Cortex of kidney (tissue), 1 donor: ENCODE measurements at places on chromosomes 7 and 10.

DNA sequence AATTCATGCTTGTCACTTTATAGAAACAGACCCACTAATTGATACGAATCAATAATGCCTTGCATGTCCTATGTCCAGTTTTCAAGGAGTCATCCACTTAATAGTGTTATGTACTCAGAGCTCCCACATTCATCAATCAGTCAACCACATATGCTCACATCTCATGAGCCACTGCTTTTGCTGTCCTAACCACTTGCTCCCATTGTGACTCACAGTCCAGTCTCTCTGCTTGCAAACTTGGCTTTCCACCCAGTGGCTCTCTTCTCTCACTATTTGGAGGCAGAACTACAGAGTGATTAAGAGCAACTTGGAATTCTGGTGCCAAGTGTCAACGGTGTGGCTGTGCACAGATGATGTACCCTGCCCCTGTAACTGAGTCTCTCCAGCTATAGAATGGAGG, 166.0 kb downstream of the SNX13 start:
- no peak for DNase-seq

- DNase-seq: no peak
Observed at GRCh38 chr7:131905471-131905973, 349.1 kb upstream of the PODXL start.

GRCh38 chr10:2464483-2464882, 602.9 kb upstream of the PFKP start:
- no peak for DNase-seq

DNA sequence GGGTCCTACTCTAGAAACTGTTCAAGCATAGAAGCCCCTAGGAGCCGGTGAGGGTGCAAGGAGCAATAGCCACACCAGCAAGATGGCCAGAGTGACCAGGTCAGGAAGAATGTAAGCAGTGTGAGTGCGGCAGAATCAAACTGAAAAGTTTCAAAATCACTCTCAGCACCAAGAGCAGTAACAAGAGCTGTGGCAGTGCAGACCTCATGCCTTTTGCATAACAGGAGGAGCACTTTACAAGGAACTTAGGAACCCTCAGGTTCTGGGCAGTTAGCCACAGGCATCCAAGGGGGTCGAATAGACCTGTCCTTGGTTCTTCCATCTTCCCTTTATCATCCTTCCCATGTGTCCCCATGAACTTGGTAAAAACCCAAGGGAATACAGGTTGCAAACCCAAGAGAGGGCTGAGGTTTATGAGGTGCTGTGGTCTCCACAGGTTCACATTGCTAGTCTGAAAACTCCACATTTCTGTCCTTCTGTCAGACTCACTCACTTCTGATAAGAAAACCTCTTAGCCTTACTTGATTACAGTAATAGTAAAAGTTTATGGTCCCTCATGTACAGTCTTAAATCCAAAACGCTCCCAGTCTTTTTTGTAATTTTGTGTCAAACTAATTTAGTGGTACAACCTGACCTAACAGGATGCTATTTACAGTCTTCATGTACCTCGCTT, 78.4 kb downstream of the PON1 start:
- DNase-seq: no peak

DNA sequence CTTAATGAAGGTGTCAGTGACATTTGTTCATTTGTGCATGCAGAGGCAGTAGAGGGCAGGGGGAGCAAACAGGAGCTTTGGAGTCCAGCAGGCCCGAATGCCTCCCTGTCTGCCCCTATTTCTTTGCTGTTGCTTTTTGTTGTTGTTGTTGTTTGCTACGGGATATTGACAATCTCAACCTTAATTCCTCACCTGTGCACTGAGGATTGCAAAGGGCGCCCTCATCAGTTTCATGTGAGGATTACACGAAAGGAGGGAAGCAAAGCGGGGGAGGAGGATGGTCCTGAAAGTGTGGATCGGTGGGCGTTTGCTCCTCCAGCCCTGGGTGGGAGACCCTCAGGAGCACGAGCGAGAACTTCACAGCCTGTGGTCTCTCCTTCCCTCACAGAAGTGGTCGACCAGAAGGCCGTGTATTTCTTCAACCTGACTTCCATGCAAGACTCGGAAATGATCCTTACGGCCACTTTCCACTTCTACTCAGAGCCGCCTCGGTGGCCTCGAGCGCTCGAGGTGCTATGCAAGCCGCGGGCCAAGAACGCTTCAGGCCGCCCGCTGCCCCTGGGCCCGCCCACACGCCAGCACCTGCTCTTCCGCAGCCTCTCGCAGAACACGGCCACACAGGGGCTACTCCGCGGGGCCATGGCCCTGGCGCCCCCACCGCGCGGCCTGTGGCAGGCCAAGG, 9.6 kb downstream of the GDF10 start:
- no peak for DNase-seq

DNA sequence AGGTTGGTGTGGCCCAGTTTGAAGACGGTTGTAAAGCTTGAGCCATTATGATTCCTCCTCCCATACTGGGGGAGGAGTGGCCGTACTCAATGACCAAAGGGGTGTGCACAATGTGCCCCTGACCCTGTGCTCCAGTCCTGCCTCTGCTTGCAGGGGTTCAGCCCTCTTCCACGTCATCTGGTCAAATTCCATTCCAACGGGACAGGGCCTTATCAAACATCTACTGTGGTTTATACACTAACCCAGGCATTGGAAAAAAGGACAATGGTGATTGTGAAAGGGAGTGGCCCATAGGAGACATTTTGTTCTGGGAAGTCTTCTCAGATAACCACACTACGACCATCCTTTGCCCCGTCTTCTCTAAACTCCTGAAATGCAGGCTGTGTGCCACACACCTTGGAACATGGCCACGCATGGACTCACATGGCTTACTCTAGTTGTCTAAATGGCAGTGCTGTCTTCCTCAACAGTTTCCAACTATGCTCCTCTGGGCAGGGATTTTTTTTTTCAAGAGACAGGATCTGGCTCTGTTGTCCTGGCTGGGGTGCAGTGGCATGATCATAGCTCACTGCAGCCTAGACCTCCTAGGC, 103.0 kb downstream of the JCAD start:
- DNase-seq: no peak

DNA sequence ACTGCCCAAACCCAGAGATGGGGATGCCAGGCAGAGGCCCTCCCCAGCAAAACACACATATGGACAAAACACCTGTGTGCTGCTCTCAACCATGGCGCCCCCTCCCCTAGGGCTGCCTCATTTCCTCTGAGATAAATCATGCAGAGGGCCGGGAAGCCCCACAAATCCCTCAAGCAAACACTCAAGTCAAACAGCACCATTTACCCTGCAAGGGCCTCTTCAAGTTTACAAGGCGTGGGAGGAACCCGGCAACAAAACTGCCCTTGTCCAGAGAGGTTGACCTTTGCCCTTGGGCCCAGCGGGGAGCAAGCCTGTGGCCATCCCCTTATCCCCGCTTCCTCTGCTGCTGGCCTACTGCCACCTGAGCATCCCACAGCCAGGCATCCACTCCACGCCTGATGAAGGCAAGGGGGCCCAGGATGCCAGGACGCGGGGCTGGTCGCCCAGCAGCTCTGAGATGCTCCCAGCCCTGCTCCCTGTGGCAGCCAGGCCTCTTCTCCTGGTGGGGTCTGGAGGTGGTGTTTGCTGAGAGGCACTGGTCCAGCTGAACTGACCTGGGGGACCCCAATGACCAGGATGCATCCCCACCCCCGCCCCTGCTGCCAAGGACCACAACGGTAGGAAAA, 77.4 kb downstream of the DLG5 start:
- no peak for DNase-seq

DNA sequence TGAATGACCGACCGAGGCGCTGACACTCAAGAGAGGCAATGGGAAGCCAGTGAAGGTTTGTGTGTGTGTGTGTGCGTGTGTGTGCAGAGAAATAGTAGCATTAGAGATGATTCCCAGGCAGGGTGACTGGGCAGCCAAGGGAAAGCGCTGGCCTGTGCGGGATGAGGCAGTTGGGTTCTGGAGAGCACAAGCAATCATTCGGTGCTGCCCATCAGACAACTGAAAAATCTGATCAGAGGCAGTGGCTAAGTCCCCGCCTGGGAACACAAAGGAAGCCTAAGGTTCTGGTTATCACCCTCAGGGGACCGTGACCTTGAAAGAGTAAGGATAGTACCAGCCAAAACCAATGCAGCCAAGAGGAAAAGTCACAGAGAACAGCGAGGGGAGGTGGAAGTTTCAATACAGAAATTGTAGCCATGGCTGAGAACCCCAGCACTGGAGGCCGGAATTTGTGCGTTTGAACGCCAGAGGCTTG, 868 bp upstream of the PDCD4 start:
- no peak for DNase-seq

GRCh38 chr10:122514045-122514840, 46.3 kb upstream of the DMBT1 start:
- no peak for DNase-seq

GRCh38 chr10:110286841-110287240, 17.9 kb downstream of the SMNDC1 start:
- no peak for DNase-seq

DNA sequence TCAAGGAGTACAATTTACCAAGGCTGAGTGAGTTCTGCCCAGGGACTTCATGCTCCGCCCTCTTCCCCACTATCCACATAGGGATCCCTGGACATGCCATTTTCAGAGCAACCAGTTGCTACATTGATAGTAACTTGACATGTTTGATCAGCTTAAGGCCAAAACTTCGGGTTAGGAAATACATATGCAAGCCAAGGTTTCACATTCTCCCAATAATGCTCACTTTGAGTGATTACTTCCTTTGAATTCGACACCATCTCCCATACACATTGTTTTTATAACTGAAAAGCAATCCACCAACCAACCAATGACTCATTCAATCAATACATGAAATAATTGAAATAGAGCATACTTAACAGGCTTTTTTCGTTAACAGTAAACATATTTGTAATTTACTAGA, 137.9 kb downstream of the GLI3 start:
- DNase-seq: no peak

DNA sequence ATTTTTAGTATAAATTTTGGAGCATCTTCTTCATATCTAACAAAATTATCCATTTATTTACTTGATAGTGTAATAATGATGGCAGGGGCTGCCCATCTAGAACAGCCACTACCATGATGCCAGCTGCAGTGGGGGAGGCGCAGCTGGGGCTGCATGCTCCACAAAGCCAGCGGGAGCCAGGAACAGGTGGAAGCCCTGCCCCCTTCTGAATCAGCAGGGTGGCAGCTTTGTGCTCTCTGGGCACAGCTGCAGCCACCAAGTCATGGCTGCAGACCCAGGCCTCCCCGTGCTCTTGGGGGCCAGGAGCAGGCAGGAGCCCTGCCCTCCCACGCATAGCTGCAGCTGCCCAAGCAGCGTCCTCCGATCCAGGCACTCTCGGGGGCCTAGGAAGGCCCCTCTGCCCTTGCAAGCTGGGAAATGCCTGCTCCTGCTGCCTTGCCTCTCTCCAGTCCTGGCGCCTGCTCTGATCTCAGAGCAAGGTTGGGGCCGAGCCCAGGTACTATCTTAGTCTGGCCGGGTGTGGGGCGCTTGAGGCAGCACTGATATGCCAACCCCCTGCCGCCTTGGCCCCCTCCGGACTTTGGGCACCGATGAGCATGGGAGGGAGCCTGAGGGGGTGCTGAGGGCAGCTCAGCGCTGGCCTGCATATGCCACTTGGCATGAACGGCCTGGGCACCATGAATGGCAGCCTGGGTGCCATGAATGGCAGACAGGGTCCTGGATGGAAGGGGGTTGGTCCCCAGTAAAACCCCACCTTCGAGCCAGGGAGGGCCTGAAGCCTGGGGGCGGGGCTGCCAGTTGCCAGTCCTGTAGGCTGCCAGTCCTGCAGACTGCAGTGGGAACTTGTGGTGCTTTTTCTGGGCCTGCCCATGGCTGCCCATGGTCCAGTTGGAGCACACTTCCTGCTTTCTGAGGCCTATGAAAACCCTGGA, 1110.8 kb upstream of the POT1 start:
- DNase-seq: no peak

GRCh38 chr7:151925446-151926335, 30.6 kb upstream of the GALNTL5 start:
- no peak for DNase-seq

GRCh38 chr10:13823709-13824405, 237.1 kb downstream of the PRPF18 start:
- no peak for DNase-seq

- no peak for DNase-seq
Observed at GRCh38 chr7:36710186-36710791, 14.0 kb downstream of the AOAH start.

- DNase-seq: no peak
Observed at GRCh38 chr10:67725567-67725966, 29.6 kb upstream of the CTNNA3 start.

- DNase-seq: no peak
Observed at GRCh38 chr7:127922656-127923055, 108.6 kb downstream of the LRRC4 start.

- no peak for DNase-seq
Observed at GRCh38 chr7:73968487-73968886, 59.5 kb upstream of the ELN start.

GRCh38 chr10:44178856-44179255, 206.0 kb downstream of the CXCL12 start:
- no peak for DNase-seq

DNA sequence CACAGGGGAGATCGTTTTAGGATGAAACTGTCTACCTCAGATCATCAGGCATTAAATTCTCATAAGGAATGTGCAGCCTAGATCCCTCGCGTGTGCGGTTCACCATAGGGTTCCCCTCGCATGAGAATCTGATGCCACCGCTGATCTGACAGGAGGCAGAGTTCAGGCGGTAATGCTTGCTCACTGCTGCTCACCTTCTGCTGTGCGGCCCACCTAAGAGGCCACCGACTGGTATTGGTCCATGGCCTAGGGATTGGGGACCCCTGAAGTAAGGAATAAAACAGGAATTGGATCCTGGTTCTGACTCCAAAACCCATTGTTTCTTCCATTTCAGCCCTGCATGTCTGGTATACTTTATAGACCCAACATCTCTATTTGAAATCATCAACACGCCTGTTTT, 4.1 kb downstream of the NOD1 start:
- DNase-seq: no peak

DNA sequence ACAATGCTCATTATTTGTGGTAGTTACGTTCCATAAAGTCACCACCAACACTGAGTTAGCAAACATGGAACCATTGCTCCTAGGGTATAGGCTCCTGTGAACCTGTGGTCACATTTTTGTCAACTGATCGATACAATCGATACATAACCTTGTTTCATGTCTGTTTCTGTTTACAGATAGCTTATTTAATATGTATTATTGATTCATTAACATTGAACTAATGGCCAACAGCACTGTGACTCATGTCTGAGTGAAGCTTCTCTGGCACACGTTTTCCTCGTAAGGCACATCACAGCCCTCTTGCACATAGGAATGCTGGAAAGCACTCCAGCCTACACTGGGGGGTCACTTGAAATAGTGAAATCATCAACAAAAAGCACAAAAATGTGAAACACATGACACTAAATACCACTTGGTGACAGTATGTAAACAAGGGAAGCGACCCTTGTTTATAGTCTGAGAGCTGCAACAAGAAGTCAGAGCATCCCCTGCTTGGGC, 27.0 kb downstream of the GHRHR start:
- DNase-seq: no peak

- DNase-seq: no peak
Observed at GRCh38 chr7:128032605-128033235, 1.5 kb upstream of the LRRC4 start.

GRCh38 chr10:47024399-47025252, 113.4 kb downstream of the PTPN20 start:
- DNase-seq: no peak
